ENCODE measurements at places on chromosomes 6 and 20. TPM values are rescaled to one million over a fixed set of nuclear protein-coding genes. Genes with fewer than 3 reads are reported as not detected.

Gene SNRNP48
- 9.1 TPM for total RNA-seq

Gene UBE2C
- total RNA-seq = 241 TPM

Gene UNC93A
- not detected for total RNA-seq

Gene AIF1
- not detected for total RNA-seq

Gene RIPPLY2
- total RNA-seq = 0.64 TPM

Gene TMC2
- not detected for total RNA-seq

Gene HLA-DMA
- total RNA-seq = 2.4 TPM

Gene LHFPL5
- total RNA-seq = not detected

Gene MUCL3
- not detected for total RNA-seq

Gene TINAG
- 0.08 TPM for total RNA-seq

Gene FNDC1
- total RNA-seq = 0.07 TPM

Gene CRYBG1
- 0.55 TPM for total RNA-seq

Gene CRISP3
- total RNA-seq = not detected

Gene SSTR4
- total RNA-seq = not detected

Gene ANKRD6
- total RNA-seq = 2.1 TPM

Gene E2F1
- 29.6 TPM for total RNA-seq

Gene MCHR2
- not detected for total RNA-seq

Gene HLA-DRB5
- not detected for total RNA-seq

Gene TRIM15
- total RNA-seq = not detected

Gene FOXF2
- 17.7 TPM for total RNA-seq

Gene PARD6B
- total RNA-seq = 3.0 TPM

Gene ARMC12
- 0.47 TPM for total RNA-seq

Gene SLC22A16
- not detected for total RNA-seq

Gene ADGB
- total RNA-seq = not detected

Gene TPX2
- 117 TPM for total RNA-seq

Gene MYL9
- 19.1 TPM for total RNA-seq

Gene OR12D3
- not detected for total RNA-seq

Gene TBX18
- total RNA-seq = 18.6 TPM

Gene CPNE5
- 0.11 TPM for total RNA-seq

Gene PAK5
- total RNA-seq = not detected

Gene GLYATL3
- total RNA-seq = not detected

Gene PRDM1
- total RNA-seq = 4.2 TPM

Gene LAMP5
- 0.08 TPM for total RNA-seq

Gene SLC22A1
- total RNA-seq = 2.8 TPM

Gene SPTLC3
- total RNA-seq = 0.03 TPM

Gene CALHM4
- not detected for total RNA-seq

Gene GLP1R
- total RNA-seq = not detected

Gene GTSF1L
- total RNA-seq = not detected

Gene PLN
- total RNA-seq = not detected

Gene ISM1
- total RNA-seq = 0.42 TPM

Gene ZBTB9
- total RNA-seq = 12.1 TPM

Gene ARFGAP1
- total RNA-seq = 79.0 TPM

Gene IL17F
- total RNA-seq = not detected

Gene ZCCHC3
- 20.8 TPM for total RNA-seq

Gene RREB1
- 7.4 TPM for total RNA-seq

Gene NRM
- 22.2 TPM for total RNA-seq

Gene WFDC10B
- not detected for total RNA-seq

Gene PFDN4
- 52.2 TPM for total RNA-seq

Gene SLC35D3
- total RNA-seq = 0.07 TPM
